Upper lobe of left lung (tissue), 6 donors: ENCODE measurements at places on chromosomes 6 and 20. TPM values are rescaled to one million over a fixed set of nuclear protein-coding genes. Genes with fewer than 3 reads are reported as not detected.

The SPATA25 gene
- total RNA-seq: 1.4 TPM

The INSM1 gene
- total RNA-seq: not detected

The RARS2 gene
- 22.0 TPM for total RNA-seq

The UST gene
- 12.7 TPM for total RNA-seq

The SOX12 gene
- total RNA-seq: 4.2 TPM

The MLN gene
- not detected for total RNA-seq

The KHDC1 gene
- 1.3 TPM for total RNA-seq

The SAMD5 gene
- total RNA-seq: 10.8 TPM

The SNAP25 gene
- 1.8 TPM for total RNA-seq

DNA sequence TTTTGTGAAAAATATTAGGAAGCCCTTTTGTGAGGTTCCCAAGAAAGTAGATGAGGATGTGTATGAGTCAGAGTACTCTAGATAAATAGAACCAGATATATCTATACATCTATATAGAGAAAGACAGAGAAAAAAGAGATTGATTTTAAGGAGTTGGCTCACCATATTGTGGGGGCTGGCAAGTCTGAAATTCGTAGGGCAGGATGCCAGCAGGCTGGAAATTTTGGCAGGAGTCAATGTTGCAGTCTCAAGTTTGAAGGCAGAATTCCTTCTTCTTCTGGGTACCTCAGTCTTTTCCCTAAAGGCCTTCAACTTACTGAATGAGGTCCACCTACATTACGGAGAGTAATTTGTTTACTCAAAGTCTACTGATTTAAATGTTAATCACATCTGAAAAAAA lies 65.3 kb upstream of the SAMD3 start:
- no peaks in the 10 kb centered on the region for H3K4me1 ChIP-seq
- H3K4me3 ChIP-seq: no peak overlapping the region
- no peak for DNase-seq
- no peaks in the 10 kb centered on the region for H3K36me3 ChIP-seq
- no peak overlapping the region for H3K27ac ChIP-seq
- H3K27me3 ChIP-seq: no peaks in the 10 kb centered on the region

DNA sequence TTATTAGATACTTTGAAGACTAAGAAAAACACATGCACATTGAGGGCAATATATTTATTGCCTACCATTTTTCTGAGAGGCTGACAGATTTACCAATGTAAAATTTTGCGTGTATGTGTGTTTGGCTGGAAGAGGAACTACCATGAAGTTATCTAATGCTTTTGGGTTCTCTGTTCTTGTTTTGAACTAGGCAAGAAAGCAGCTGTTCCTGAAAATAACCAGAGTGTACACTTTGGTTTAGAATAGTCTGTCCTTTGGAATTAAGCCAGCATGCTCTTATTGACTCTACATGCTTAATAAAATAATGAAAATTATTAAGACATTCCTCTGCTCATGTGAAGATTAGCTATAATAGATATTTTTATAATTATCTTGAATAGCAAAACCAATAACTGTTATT lies 129.2 kb downstream of the MYB start:
- no peak overlapping the region for H3K4me3 ChIP-seq
- H3K27ac ChIP-seq: no peak overlapping the region
- DNase-seq: no peak
- no peaks in the 10 kb centered on the region for H3K4me1 ChIP-seq

DNA sequence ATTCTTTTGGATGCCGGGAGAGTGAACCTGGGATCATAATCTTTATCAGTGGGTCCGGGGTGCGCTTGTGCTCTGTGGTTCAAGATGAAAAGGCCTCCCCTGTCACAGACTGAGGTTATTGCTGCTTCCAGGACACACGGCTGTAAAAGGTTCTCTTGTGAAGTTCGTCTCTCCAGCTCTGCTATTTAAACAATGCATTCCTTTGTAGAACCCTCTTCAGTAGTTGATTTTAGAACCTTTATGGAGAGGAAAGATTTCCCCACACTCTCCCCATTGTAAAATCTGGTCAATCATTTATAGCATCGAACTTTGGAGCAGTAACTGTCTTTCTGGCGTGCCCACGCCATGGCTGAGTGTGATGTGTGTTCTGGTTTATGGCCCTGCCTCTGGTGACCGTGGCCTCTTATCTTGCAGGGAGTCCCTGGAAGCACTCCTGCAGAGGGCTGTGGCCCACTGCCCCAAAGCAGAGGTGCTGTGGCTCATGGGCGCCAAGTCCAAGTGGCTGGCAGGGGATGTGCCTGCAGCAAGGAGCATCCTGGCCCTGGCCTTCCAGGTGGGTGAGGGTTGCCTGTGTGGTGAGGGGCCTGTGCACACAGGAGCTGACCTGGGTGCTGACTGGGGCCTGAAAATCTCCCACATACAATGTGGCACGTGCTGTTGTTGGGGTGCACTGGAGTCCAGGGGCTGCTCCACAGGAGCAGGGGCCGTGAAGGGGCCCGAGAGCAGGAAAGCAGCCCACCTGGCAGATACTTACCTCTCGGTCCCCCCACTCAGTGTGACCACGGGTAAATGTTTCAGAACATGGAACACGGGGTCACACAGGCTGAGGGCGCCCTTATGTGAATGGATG lies 11.6 kb upstream of the C20orf204 start:
- no peak for DNase-seq
- no peak overlapping the region for H3K27ac ChIP-seq
- peaks cover 48% of the 10 kb centered on the region for H3K36me3 ChIP-seq
- no peak overlapping the region for H3K4me3 ChIP-seq
- H3K27me3 ChIP-seq: no peaks in the 10 kb centered on the region

- H3K27ac ChIP-seq: no peak overlapping the region
- peaks cover 43% of the 10 kb centered on the region for H3K4me1 ChIP-seq
- no peaks in the 10 kb centered on the region for H3K36me3 ChIP-seq
- DNase-seq: no peak
Observed at GRCh38 chr6:29970711-29971110, 28.4 kb downstream of the HLA-A start.

DNA sequence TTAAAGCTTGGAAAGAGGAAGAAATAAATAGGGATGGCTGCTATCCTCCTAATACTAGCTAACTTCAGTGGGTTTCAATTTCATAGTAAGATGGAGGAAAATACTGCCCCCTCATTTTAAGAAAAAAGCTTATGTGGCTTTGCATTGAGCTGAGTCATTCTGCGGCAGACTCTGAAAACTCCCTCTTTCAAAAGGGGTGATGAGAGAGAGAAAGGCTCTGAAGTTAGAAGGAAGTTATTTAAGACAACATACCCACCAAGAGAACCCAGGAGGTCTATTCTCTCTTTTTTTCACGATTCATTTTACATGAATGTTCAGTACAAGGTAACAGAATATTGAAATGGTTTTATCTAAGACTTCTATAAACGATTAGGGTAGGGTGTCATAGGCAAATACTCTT lies 4.5 kb downstream of the PRDM13 start:
- no peaks in the 10 kb centered on the region for H3K36me3 ChIP-seq
- no peak for DNase-seq
- H3K27me3 ChIP-seq: peaks cover 89% of the 10 kb centered on the region
- no peak overlapping the region for H3K27ac ChIP-seq
- peaks cover 27% of the 10 kb centered on the region for H3K4me1 ChIP-seq

- peaks cover 41% of the 10 kb centered on the region for H3K36me3 ChIP-seq
- peaks cover 4% of the 10 kb centered on the region for H3K4me1 ChIP-seq
- no peak for DNase-seq
- H3K4me3 ChIP-seq: peak overlapping the region; percentile 59
- no peaks in the 10 kb centered on the region for H3K27me3 ChIP-seq
Observed at GRCh38 chr6:56536536-56536935, 106.2 kb downstream of the DST start.

GRCh38 chr6:32111424-32112066 lies 2.4 kb upstream of the TNXB start:
- no peak for DNase-seq
- H3K4me3 ChIP-seq: no peak overlapping the region
- H3K36me3 ChIP-seq: peaks cover 12% of the 10 kb centered on the region
- H3K4me1 ChIP-seq: peaks cover 70% of the 10 kb centered on the region
- peak overlapping the region; percentile 79 for H3K27ac ChIP-seq

DNA sequence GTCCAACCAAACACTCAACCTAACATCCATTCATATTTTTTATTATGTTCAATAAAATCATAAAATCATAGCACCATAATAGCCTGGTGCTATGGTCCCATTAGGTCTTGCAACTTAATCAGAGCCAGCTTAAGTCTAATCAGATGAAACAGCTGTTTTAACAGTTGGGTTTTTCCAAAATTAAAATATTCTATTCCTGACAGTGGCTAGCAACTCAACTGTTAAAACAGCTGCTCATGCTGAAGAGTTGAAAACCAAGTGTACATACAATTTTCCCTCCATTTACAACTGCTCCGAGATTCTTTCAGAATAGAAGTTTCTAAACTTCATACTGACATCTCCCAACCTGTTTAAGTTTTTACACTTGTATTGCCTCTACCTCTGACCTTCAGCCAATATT lies 89.5 kb downstream of the UBE3D start:
- no peak for DNase-seq
- no peaks in the 10 kb centered on the region for H3K4me1 ChIP-seq
- no peaks in the 10 kb centered on the region for H3K27me3 ChIP-seq
- no peaks in the 10 kb centered on the region for H3K36me3 ChIP-seq
- no peak overlapping the region for H3K27ac ChIP-seq

- peaks cover 6% of the 10 kb centered on the region for H3K4me1 ChIP-seq
- no peak overlapping the region for H3K4me3 ChIP-seq
- H3K36me3 ChIP-seq: no peaks in the 10 kb centered on the region
- no peak overlapping the region for H3K27ac ChIP-seq
Observed at GRCh38 chr20:63309261-63310071, 16.5 kb downstream of the COL20A1 start.

DNA sequence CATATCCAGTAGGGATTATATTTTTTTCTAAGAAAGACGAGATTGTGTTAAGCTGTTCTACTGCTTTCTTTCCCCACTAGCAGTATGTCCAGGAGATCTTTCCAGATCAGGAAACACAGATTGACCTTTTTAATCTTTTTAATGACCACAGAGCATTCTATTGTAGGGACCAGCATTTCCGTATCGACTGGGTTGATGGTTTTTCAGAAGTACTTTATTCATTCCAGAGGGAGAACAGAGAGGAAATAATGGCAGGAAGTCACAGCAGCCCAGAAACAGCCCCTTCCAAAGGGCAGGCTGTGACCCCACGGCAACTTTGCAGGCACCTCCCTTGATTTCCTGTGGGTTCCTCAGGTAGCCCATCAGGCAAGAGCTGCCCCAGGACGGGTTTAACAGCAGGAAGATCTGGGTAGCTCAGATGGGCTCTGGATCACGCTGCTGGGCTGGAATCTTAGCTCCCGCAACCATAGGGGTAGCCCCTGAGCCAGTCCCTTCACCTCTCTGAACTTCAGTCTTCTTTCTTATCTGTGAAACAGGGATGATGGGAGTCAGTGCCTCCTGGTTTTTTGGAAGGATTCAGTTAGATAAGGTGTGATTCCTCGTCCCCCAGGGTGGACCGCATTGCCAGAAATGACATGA lies 23.8 kb upstream of the CHMP4B start:
- H3K4me3 ChIP-seq: no peak overlapping the region
- H3K36me3 ChIP-seq: peaks cover 6% of the 10 kb centered on the region
- H3K27ac ChIP-seq: no peak overlapping the region
- H3K27me3 ChIP-seq: no peaks in the 10 kb centered on the region

DNA sequence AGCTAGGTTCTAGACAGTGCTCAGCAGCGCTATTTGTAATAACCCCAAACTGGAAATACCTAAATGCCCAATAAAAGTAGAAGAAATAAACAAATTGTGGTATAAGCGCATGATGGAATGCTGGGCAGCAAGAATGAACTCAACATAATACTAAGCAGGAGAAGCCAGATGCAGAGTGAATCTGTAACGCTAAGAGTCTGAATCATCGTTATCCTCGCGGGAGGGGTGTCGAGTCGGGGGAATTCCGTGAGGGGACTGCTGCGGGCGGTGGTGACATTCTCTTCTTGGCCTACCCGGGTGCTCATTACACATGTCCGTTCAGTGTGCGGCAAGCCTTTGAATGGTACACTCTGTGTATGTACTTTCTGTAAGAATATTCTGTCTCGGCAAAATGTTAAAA lies 83.7 kb downstream of the SULF2 start:
- no peaks in the 10 kb centered on the region for H3K36me3 ChIP-seq
- no peaks in the 10 kb centered on the region for H3K4me1 ChIP-seq
- H3K4me3 ChIP-seq: no peak overlapping the region
- no peak overlapping the region for H3K27ac ChIP-seq

GRCh38 chr6:110880651-110881050 lies 6.1 kb downstream of the AMD1 start:
- H3K4me3 ChIP-seq: no peak overlapping the region
- H3K27me3 ChIP-seq: no peaks in the 10 kb centered on the region
- peaks cover 63% of the 10 kb centered on the region for H3K4me1 ChIP-seq
- DNase-seq: no peak
- H3K36me3 ChIP-seq: no peaks in the 10 kb centered on the region

DNA sequence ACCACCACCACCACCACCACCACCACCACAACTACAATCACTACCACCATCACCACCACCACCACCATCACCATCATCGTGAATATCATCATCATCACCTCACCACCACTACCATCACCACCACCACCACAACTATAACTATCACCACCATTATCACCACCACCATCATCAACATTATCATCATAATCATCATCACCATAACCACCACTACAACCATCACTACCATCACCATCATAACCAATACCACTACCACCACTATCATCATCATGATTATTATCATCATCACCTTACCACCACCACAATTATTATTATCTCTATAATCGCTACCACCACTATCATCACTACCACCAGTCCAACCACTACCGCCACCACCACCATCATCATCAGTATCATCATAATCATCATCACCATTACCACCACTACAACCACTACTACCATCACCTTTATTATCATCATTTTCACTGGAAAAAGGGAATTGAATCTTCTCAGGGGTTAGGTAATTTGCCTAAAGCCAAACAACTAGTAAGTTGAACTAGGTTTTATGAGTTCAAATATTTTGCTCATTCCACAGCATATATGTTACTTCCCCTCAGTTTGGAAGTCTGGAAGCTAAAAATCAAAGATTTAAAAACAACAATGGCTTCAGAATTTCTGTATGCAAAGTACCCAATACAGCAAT lies 8.3 kb downstream of the RIPOR2 start:
- no peaks in the 10 kb centered on the region for H3K36me3 ChIP-seq
- no peak overlapping the region for H3K4me3 ChIP-seq
- H3K27ac ChIP-seq: no peak overlapping the region
- H3K27me3 ChIP-seq: no peaks in the 10 kb centered on the region

- H3K27me3 ChIP-seq: no peaks in the 10 kb centered on the region
- no peak for DNase-seq
- H3K4me1 ChIP-seq: no peaks in the 10 kb centered on the region
- no peak overlapping the region for H3K4me3 ChIP-seq
Observed at GRCh38 chr6:85983032-85983659, 340.5 kb upstream of the SYNCRIP start.

DNA sequence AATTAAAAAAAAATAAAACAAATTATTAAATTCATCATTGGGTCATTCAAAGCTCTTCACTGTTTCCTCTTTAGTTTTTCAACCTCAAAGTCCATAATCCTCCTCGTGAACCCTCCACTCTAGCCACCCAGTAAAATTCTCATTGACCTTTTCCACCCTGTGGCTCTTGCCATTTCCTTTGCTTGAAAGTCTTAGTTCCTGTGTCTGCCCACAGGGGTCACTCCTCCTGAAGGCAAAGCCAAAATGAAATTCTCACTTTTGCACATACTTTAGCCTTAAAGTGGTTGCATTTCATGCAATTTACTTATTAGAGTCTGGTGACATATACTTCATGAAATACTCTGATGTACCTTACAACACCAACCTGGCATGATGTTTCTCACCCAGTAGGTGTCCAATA lies 263.7 kb downstream of the BMP2 start:
- no peak overlapping the region for H3K27ac ChIP-seq
- no peaks in the 10 kb centered on the region for H3K27me3 ChIP-seq
- no peak overlapping the region for H3K4me3 ChIP-seq

- peak overlapping the region; percentile 25 for H3K27ac ChIP-seq
- H3K4me3 ChIP-seq: no peak overlapping the region
- peaks cover 10% of the 10 kb centered on the region for H3K4me1 ChIP-seq
- DNase-seq: peak; percentile 68
- H3K27me3 ChIP-seq: no peaks in the 10 kb centered on the region
- H3K36me3 ChIP-seq: peaks cover 14% of the 10 kb centered on the region
Observed at GRCh38 chr6:20126789-20127653, 85.2 kb downstream of the MBOAT1 start.
